Activated effector memory CD4-positive, alpha-beta T cell treated with anti-CD3 and anti-CD28 coated beads, Interleukin-2, amount 50 U/mL, for 16 hours (primary cell): ENCODE measurements at places on chromosomes 1 and 21.

- DNase-seq: no peak
These were observed 7.0 kb upstream of the POU3F1 start for GRCh38 chr1:38053416-38054091.

- no peak for DNase-seq
These were observed 777.9 kb downstream of the MRPL39 start for GRCh38 chr21:24829397-24829796.

- DNase-seq: no peak
These were observed 166.9 kb downstream of the IER5 start for GRCh38 chr1:181255270-181255929.

- DNase-seq: no peak
These were observed 244.6 kb upstream of the DMRTA2 start for GRCh38 chr1:50667710-50668356.
